Stimulated activated CD8-positive, alpha-beta memory T cell treated with anti-CD3 and anti-CD28 coated beads, Interleukin-12 subunit alpha, Interleukin-12 subunit beta, amount 100 ng/mL, for 1 hour (primary cell): ENCODE measurements at places on chromosomes 6 and 20.

DNA sequence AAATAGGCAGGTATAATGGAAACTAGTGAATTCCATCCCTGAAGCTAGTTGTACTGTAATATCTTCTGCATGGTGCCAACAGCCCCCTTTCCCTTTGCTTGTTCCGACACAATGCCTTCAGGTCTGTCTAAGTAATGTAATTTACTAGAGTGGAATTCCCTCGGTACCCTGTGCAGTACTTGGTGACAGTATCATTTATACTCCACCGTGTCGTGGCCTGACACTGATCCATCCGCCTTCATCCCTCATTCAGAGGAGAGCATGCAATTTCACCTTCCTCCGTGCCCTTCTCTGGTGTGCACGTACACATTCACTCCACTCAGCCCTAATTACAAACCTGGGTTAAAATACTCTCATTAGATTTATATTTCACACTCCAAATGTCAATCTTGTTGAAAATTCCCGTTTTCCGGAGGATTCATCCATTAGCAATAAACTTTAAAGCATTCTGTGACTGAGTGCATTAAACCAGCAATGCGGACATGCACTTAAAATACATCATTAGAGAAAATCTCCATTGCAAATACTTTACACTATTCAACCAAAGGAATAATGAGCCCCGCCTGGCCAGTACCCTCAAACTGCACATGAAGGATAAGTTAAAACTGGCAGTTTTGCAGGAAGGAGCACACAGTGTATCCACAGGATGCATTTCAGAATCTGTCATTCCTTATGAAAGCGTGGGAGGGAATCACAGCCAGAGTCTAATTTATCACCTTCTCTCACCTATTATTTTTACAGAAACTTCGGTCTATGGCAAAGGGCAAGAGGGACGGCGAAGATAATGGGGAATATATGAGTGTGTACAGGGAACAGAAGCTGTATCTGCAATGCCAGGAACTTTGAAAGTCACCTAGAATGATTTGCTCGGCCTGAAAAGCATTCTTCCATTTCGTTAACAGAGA lies 182.5 kb downstream of the GJA10 start:
- DNase-seq, result no peak

- no peak for DNase-seq
Measured at GRCh38 chr20:5734602-5735001, 15.6 kb upstream of the SHLD1 start.

DNA sequence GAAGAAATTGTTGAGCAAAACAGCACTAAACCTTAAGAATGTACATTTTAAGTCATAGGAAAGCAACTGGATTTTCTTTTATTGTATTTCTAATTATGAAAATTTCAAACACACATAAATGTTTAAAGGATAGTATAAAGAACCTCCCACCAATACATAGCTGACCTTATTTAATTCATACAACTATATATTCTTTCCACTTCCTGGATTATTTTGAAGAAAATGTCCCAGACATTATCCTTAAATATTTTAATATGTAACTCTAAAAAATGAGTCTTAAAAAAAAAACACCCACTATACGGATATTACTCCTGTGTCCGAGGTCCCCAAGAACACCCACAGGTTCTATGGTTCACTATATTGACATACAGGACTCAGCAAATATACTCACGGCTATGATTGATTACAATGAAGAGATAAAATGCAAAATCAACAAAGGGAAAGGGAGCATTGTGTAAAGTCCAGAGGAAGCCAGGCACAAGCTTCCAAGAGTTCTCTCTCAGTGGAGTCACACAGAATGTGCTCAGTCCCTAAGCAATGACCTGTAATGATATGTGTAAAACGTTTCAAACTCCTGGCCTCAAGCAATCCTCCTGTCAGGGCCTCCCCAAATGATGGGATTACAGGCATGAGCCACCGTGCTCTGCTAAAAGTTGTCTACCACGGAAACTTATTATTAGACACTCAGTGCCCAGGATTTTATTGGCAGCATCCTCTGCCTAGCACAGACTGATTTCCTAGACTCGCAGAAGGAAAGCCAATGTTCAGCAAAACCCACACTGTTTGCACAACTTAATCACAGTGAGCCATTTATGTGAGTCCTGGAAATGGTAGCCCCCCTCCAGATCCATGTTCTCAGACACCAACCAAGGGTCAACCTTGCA lies 23.2 kb downstream of the GLYATL3 start:
- no peak for DNase-seq

DNA sequence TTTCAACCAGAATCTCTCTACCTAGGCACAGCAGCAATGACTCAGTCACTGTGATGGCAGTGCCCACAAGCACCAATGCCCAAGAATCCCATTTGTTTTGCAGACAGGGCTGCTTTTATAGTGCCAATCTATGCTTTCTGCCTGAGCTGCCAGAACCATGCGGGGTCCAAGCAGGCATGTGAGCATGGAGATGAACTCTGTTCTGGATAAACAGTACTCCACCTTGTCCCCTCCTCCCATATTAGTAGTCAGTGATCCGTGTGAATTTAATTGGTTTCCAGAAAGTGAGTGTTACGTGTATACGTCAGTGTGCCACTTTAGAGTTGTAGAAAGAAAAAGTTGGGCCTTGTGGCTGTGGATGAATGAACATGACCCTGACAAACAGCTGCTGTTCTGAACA lies 79.4 kb downstream of the SASH1 start:
- DNase-seq, result no peak

GRCh38 chr6:3328796-3329195 lies 70.0 kb downstream of the PSMG4 start:
- DNase-seq, result no peak

- DNase-seq, result no peak
Measured at GRCh38 chr20:53959911-53960578, 110.3 kb downstream of the BCAS1 start.

DNA sequence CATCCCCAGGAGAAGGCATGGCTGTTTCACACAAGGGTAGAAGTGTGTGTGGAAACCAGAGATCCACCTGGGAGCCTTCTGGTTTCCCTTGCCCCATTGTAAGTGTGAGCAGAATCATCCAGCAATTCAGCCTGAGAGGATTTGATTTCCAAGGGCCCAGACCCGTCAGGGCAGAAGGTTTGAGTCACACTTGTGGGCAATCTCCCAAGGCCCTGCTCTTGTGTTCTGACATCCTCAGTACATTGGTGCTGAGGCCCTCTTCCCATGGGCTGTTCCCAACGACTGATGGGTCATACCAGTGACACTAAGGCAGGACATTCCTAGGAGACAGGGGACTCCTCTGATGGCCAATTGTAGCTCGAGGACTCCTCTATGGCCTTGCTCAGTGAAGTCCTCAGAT lies 58.2 kb upstream of the POLR1H start:
- DNase-seq, result no peak

DNA sequence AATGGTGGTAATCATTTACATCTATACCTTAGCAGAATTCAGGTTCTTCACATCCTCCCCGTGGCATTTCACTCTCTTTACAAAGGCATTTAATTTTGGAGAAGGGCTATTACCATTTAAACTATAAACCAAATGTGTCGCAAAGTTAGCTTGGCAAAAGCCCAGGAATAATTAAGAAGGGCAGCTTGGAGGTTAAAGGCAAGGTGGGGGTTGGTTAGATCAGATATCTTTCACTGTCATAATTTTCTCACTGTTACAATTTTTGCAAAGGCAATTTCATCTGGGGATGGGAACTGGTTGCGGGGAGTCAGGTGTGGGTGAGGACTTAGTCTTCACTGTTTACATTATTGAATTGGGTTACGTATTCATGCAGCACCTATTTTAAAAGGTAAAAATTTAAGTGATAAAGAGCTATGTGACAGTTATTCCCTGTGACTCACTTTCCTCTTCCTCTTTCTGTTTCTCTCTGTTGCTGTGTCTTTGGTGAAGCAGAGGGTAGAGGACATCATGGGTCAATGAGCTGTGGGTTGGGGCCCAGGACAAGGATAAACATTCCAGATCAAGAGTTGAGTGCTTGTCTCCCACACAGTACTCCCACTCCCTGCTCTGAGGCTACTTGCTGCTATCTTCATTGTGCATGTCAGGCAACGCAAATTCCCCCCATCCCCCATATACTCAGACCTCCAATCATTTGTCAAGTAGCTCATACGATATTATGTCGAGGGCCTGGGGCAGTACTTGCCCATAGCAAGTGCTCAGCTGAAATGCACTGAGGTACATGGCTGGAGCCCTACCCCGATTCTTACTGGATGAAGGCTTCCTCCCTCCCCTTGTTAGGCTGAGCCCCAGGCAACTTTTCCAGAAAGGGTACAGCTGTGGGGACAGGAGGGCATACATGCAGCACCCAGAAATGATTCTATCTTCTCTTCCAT lies 223.1 kb upstream of the MYLIP start:
- DNase-seq, result no peak
